ENCODE measurements at places on chromosomes 6 and 20.

GRCh38 chr20:58017231-58017969, 211.1 kb downstream of the ANKRD60 start:
- DNase-seq = no peak

DNA sequence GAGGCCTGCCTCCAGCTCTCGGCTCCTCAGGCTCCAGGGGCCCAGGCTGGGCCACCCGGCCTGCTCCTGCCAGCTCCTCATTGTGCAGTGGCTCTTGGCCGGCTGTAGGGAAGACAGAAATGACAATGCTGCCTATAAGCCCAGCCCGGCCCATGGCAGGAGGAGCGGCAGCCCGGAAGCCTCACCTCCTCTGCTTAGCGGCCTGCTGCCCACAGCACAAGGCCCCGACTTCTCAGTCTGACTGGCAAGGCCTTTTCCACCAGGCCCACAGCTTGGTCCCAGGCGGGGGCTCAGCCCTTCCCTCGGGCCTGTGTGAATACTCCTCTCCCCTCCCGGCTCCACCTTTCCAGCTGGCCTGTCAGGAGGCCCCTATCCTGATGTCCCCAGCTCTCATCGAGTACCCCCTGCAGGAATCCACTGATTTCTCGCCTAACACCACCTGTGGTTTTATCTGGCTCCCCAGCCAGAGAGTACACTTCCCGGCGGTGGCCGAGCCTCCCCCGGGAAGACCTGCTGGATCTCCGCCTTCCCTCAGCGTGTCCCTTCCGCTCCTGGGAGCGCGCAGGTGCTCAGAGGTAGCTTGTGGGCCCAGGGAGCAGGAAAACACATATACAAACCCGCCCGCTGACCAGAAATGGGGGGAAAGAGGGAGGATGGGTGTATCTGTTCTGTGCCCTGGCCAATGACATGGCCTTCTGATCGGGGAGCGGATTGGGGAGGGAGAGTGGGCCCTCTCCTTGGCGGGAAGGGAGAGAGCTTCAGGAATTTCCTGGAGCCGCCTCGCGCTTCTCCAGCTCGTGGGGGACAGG, 963 bp downstream of the DDRGK1 start:
- DNase-seq = no peak

GRCh38 chr20:20993372-20993771, 112.8 kb downstream of the LINC00237 start:
- no peak for DNase-seq

GRCh38 chr6:151576633-151577032, 82.8 kb downstream of the CCDC170 start:
- DNase-seq = no peak

- no peak for DNase-seq
These were observed 65.3 kb upstream of the VGLL2 start for GRCh38 chr6:117200067-117200466.

GRCh38 chr20:15699431-15700146, 873.7 kb downstream of the KIF16B start:
- no peak for DNase-seq

All from progenitor cell of endocrine pancreas (in vitro differentiated cells).